Naive thymus-derived CD4-positive, alpha-beta T cell (primary cell): ENCODE measurements at places on chromosomes 5 and 9. TPM values are rescaled to one million over a fixed set of nuclear protein-coding genes. Genes with fewer than 3 reads are reported as not detected.

- H3K36me3 ChIP-seq: no peaks in the 10 kb centered on the region
- H3K4me1 ChIP-seq: no peaks in the 10 kb centered on the region
- DNase-seq: no peak
- H3K4me3 ChIP-seq: no peak overlapping the region
Measured at GRCh38 chr9:79656169-79656568, 84.4 kb downstream of the TLE4 start.

DNA sequence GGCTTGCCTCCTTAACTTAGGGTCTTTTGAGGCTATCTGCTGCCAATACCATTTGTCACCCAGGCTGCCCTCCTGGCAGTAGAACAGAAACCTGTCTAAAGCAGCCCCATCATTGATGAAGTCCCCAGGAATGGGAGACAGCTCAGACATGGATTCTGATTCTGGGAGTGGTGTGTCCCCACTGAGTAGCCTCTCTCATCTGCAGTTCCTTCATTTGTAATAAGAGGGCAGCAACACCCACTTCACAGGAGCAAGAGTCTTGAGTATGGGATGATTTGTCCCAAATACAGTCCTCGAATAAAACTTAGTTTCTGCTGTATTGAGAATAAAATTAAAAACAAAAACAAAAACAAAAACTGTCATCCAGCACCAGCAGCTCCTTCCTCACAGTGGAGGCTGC is 167.6 kb downstream of the ASTN2 start:
- no peak overlapping the region for H3K27ac ChIP-seq
- H3K27me3 ChIP-seq: no peaks in the 10 kb centered on the region
- no peaks in the 10 kb centered on the region for H3K4me1 ChIP-seq
- H3K4me3 ChIP-seq: no peak overlapping the region

DNA sequence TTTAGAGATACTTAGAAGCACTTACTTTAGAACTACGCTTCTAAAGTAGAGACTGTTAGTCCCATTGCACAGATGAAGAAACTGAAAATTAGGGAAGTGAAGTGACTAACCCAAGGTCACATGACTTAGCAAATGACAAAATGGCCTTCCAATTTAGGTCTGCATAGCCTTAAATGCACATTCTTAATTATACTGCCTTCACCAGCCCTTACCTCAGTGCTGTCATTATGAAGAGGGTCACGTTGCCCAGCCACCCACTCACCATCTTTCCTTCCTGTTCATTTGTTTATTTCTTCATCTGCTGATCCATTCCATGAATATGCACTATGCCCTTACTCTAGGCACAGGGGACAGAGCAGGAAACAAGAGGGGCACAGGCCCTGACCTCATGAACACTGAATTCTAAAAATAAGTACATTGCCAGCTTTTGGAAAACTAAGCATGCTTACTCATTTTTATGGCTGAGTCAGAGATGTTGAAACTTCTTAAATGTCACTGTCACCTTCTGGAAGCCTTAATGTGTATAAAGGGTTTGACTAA is 8.6 kb downstream of the HAVCR2 start:
- H3K27me3 ChIP-seq: no peaks in the 10 kb centered on the region
- no peaks in the 10 kb centered on the region for H3K4me1 ChIP-seq
- no peaks in the 10 kb centered on the region for H3K36me3 ChIP-seq
- no peak for DNase-seq
- no peak overlapping the region for H3K27ac ChIP-seq

DNA sequence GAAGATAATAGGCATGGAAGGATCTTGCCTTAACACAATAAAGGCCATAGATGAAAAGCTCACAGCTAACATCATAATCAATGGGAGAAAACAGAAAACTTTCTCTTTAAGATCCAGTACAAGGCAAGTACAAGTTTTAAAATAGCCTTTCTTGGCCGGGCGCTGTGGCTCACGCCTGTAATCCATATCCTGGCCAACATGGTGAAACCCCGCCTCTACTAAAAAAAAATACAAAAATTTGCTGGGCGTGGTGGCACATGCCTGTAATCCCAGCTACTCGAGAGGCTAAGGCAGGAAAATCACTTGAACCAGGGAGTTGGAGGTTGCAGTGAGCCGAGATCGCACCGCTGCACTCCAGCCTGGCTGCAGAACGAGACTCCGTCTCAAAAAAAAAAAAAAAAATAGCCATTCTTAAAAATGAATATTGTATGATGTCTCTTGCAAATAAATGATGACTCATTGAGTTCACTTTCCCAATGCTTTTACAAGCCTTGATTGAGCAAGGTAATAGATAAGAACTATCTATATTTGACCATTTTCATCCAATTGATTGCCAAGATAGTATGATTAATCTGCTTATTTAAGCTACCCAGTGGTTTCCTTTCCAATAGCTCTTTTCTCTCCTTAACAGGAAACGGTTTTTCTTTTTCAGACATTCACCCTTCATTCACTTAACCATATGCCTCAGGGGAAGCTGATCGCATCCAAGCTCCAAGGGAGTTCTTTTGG is 15.8 kb downstream of the CCDC152 start:
- no peaks in the 10 kb centered on the region for H3K4me1 ChIP-seq
- H3K36me3 ChIP-seq: no peaks in the 10 kb centered on the region
- H3K4me3 ChIP-seq: no peak overlapping the region
- DNase-seq: no peak

DNA sequence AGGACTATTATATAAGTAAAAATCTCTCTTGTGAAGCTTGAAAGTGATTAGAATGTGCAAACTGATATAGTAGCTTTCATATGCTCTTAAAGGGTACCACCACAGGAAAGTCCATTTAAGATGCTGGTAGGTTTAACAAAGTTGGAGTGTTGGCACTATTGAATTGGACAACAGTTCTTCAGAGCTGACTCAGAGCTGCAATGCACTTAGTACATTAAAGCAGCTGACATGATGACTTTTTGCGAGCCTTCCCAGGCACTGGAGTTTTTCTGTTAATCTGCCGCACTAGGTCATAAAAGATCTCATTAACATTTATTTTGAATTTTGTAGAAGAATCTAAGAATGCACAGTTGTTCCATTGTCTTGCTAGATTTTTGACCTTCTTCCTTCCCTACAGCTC is 243.8 kb downstream of the ADAMTSL1 start:
- H3K4me1 ChIP-seq: no peaks in the 10 kb centered on the region
- no peaks in the 10 kb centered on the region for H3K36me3 ChIP-seq
- no peak for DNase-seq

The OR1Q1 gene
- not detected for total RNA-seq
